Activated CD8-positive, alpha-beta memory T cell treated with anti-CD3 and anti-CD28 coated beads for 4 hours (primary cell): ENCODE measurements at places on chromosomes 2 and 18.

- DNase-seq, result no peak
Measured at GRCh38 chr2:134782792-134783191, 55.6 kb upstream of the ACMSD start.

- DNase-seq, result no peak
Measured at GRCh38 chr2:109226128-109226527, 97.1 kb downstream of the SH3RF3 start.

DNA sequence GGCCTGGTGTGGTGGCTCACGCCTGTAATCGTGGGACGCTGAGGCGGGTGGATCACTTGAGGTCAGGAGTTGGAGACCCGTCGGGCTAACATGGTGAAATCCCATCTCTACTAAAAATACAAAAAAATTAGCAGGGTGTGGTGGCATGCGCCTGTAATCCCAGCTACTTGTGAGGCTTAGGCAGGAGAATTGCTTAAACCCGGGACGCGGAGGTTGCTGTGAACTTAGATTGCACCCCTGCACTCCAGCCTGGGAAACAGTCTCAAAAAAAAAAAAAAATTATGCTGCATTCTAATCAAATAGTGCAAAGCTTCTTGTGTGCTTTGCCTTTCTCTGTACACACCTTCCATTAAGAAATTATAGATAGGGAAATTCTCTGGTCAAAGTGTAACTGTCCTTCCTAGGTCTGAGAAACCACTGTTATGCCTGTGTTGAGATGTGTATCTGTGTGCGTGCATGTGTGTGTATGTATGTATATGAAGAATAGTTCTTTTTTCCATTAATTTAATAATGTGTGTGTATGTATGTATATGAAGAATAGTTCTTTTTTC lies 2.5 kb downstream of the CD28 start:
- no peak for DNase-seq

DNA sequence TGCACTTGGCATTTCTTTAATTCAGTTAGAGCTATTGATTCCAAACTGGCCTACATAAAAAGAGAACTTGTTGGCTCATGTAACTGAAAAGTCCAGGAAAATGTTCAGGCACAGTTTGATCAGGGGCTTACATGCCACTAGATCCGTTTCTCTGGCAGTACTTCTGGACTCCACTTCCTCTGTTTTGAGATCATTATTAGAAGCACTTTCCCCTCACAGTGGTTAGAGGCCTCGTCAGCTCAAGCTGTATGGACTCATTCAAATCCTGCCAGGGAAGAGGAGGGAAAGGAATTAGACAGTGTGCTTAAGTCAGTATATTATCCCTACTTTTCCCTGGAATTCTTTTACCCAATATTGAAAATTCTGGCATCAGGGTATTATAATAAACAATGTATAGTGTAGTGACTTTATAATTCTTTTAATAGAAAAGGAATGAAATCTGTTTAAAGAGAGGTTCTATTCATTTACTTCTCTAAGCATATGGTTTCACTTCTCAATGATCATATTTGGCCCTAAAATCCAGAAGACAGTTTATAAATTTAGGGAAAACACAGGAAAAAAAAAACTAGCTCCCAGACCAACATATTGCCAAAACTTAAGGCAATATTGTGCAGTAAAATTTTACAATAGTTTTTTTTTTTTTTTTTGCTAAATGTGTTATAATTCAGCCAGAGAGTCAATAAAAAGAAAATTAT lies 92.0 kb downstream of the ARMC9 start:
- no peak for DNase-seq

- no peak for DNase-seq
Measured at GRCh38 chr2:120607996-120608395, 127.7 kb upstream of the GLI2 start.

DNA sequence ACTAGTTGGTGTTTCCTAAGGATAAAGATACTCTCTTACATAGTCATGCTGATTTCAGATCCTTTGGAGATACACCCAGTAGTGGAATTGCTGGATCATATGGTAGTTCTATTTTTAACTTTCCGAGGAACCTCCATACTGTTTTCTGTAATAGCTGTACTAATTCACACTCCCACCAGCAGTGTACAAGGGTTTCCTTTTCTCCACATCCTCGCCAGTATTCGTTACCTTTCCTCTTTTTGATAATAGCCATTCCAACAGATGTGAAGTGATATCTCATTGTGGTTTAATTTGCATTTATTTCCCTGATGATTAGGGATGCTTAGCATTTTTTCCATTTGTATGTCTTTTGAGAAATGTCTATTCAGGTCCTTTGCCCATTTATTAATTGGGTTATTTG lies 34.0 kb downstream of the ACTR2 start:
- no peak for DNase-seq

DNA sequence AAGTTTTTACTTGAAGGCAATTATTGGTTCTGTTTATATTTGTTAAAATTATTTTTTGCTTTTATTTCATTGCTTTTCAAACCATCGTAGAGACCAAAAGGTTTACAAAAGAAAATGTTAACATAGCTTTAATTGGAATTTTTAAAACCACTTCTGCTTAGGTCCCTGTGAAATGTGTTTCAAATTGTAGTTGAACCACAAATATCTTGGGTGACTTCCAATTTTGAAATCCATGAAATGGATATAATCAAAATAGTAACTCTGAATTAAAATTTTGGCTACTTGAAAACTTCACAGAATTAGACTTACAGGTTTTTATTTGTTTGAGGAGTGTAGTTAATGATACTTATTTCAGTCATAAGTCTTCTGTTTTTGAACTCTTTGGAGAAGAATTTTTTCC lies 3.1 kb upstream of the SPAG16 start:
- DNase-seq, result no peak

GRCh38 chr18:70249118-70249517 lies 39.7 kb upstream of the SOCS6 start:
- no peak for DNase-seq

- DNase-seq, result no peak
Measured at GRCh38 chr2:238040918-238041317, 19.9 kb upstream of the SCLY start.

DNA sequence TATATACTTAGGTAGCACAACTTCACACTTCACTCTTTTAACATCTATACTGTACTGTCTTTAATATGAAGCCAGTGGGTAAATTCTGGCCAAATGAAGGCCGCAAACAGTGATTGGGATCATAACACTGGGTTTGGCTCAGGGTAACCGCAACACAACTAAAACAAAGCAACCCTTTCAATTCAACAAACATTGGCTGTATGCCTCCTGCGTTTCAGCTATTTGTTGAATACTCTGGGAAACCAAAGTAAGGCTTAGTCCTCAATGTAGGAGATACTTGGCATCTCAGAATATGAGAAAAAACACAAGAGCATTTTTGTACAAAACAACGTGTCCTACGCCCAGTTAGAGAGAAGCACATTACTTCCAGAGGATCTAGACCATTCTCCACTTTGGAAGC lies 693.3 kb upstream of the KLHL29 start:
- DNase-seq, result no peak

- no peak for DNase-seq
Measured at GRCh38 chr2:446963-447530, 159.2 kb upstream of the ALKAL2 start.

DNA sequence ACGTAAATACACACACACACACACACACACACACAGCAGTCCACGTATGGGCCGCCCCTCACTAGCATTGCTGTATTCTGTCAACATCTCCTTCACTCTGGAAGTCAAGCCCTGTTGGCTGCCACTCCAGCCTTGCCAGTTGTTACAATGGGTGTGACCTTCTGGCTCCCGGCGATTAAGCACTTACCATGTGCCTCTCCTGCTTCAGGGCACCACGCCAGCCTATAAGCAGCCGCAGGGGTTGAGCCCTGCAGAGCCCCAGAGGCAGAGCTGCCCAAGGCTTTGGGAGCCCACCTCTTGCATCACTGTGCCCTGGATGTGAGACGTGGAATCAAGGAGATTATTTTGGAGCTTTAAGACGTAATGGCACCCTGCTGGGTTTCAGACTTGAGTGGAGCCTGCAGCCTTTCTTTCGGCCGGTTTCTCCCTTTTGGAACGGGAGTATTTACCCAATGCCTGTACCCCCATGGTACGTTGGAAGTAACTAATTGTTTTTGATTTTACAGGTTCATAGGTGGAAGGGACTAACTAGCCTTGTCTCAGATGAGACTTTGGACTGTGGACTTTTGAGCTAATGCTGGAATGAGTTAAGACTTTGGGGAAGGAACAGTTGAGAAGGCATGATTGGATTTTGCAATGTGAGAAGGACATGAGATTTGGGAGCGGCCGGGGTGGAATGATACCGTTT lies 54.5 kb upstream of the ROCK2 start:
- no peak for DNase-seq

- DNase-seq, result no peak
Measured at GRCh38 chr2:217116610-217117009, 256.7 kb upstream of the TNP1 start.

DNA sequence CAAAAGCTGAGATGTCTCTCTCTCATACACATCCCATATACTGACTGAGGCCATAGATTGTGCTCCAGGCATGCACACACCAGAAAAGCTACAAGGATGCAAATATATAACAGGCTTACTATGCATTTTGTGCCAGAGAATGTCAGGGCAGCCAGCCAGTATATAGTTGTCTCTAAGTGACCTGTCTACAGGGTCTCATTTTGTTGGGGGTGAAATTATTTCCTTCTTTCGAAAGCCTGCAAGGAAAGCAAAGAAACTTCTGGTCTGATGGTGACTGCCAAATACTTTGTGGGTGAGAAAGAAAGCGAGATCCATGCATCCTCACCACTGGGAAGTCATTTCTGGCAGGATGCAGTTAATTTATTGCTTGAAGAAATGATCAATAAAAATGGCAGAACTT lies 70.2 kb downstream of the CDCA7 start:
- no peak for DNase-seq

DNA sequence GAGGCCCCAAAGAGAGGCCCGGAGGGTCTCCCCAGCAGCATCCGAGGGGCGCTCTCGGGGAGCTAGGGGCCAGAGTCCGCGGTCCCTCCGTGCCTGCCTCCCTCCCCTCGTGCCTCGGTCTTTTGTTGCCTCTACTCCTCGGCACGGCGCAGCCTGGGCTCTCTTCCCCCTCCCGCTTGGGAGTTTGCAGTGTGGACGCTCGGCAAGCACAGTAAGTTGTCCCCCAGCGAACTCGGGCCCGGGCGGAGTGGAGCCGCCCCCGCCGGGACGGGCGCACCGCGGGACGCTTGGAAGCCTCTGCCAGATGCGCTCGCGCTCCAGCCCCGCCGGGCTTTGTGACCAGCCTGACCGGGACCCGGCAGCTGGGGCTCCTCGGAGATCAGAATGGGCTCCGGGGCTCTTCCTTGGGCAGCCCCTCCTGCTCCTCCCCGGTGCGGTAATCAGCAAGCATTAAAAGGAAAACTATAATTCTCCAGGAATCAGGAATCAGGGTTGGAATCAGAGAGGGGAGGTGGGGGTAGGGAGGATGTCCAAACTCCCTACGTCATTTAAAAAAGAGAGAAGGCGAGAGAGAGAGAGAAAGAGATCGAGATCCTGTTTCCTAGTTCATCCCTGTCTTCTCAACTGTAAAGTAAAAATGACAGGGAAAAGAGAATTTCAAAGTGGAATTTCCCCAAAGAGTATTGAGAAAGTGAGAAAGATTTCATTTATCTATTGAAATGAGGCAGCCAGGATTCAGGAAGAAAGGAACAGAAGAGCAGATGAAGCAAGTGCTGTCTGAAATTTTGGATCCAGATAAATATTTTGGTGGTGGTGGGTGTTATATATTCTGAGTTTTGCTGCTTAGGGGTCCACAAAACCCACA lies 786 bp upstream of the TMEM200C start:
- no peak for DNase-seq
